ENCODE measurements at places on chromosomes 2 and 18.

DNA sequence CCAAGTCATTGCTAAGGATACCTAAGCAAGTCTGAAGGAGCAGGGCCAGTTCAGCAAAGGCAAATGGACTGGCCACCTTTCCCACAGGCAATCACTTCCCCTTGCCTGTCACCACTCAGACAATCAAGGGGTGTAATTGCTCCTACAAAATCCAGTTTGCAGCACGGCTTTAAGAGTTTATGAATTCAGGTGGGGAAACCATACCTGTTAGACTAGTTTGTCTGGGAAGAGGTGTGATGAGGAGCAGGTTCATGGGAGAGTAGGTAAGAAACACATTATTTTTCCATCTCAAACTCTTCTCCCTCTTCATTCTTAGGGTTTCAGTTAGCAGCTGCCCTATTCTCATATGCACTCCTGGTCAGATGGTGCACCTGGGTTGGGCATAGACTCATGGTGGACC, 102.5 kb downstream of the EVA1A start:
- no peak for DNase-seq

DNA sequence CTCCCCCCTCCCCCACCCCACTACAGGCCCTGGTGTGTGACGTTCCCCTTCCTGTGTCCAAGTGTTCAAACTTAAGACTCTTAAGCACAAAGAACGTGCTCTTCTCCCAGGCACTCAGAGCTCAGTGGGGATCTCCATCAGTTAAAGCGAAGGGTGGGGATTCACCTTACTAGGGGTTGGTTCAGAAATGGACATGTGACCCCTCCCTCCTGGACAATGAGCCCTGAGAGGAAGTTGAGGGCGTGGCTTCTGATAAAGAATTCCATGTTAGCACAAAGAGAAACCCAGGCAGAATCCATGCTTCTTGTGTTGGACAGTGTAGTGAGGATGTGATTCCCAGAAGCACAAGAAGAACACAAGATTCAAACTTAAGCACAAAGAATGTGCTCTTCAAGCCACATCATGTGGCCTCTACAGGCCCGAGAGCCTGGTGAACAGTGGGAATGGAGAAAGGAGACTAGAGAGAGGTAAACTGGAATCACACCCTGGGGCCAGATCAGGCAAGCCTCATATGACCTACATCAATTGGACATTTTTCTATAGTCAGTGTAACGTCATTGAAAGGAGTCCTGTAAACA, 78.1 kb upstream of the TTC39C start:
- DNase-seq = no peak

GRCh38 chr2:74984947-74985637, 26.6 kb downstream of the POLE4 start:
- DNase-seq = no peak

GRCh38 chr2:73107211-73107926, 5.4 kb downstream of the RAB11FIP5 start:
- DNase-seq = peak; percentile 17

- no peak for DNase-seq
Observed at GRCh38 chr2:222427646-222428301, 3.4 kb downstream of the SGPP2 start.

GRCh38 chr2:198135481-198135934, 331.1 kb downstream of the PLCL1 start:
- DNase-seq = no peak

DNA sequence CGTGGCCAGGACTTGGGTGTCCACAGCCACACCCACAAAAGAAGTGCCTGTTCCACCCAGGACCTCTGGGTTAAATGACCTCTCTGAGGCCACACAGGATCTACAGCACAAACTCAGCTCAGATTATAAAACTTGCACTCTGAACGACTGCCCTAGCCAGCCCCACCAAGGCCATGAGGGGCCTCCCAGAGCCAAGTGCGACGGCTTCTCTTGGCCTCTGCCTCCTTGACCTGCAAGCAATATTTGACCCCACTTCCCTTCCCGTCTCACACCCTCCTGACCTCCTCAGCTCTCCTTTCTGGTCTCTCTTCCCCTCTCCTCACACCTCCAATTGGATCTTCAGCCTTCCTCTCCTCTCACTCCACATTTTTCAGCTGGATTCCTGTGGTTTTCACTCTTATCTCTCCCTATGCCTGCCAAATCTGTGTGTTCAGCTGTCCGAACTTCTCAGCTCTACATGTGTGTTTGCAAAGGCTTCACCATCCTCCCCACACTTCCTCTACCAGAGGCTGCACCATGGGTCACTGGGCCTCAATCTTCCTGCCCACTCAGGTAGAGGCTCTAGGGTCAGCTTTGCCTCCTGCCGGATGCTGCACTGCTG, 25.3 kb upstream of the STEAP3 start:
- DNase-seq = no peak

DNA sequence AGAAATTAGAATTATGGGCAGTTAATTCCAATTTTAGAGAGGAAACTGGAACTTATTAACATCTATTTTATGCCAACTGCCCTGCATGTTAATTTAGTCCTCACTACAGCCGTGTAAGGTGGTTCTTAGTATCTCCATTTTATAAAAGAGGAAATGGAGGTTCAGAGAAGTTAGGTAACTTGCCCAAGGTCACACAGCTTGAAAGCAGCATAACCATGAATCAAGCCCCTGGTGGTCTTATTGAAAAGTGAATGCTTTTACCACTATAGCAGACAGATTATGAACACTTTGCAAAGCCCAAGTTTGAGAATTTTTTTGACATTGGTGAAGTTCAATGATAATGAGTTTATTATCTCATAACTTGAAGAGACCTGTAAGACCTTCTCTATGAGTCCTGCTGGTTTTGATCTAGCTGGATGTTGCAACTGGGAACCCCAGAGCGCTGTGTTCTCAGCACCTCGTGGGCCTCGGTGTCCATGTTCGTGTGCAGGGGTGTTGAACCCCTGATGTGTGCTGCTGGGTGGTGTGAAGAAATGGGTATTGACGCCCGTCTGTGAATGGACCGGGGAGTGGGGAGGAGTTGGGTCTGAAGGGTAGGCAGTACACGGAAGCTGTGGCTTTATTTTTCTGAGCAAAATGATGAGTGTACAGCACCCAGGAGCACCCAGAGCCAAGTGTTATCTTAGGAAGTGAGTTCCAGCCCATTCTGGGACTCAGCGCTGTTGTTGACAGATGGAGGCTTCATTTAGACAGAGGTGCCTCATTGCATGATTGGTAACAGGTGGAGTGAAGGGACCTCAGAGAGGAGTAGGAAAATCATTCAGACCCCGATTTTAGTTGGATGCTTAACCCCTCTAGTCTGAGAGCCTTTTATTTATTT, 9.7 kb downstream of the GREB1 start:
- DNase-seq = no peak

- no peak for DNase-seq
Observed at GRCh38 chr2:23385748-23386338, 864 bp downstream of the KLHL29 start.

GRCh38 chr2:60476206-60476954, 77.1 kb downstream of the BCL11A start:
- DNase-seq = no peak

GRCh38 chr18:62368100-62368499, 43.0 kb downstream of the TNFRSF11A start:
- DNase-seq = no peak

- DNase-seq = no peak
Observed at GRCh38 chr2:174575124-174575776, 22.4 kb downstream of the WIPF1 start.

- DNase-seq = no peak
Observed at GRCh38 chr18:78704971-78705461, 274.6 kb upstream of the SALL3 start.

DNA sequence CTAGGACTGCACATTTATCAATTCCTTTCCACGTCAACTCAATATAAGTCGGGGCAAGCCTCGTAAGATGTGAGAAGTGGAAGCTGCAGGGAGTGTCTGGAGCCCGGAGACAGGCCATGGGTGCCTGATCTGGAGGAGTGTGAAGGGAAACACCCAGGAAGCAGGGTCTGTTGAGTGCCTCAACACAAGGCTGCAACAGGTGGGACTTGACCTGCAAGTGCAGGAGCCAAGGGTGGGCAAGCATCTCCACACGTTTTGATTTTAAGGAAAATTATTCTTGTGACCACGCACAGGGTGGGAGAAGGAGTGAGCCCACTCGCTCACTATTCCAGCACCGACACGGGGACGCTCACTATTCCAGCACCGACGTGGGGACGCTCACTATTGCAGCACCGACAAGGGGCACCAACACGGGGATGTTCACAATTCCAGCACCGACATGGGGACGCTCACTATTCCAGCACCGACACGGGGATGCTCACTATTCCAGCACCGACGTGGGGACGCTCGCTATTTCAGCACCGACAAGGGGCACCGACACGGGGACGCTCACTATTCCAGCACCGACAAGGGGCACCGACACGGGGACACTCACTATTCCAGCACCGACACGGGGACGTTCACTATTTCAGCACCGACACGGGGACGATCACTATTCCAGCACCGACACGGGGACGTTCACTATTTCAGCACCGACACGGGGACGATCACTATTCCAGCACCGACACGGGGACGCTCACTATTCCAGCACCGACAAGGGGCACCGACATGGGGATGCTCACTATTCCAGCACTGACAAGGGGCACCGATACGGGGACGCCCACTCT, 197.3 kb downstream of the EIPR1 start:
- no peak for DNase-seq

- DNase-seq = no peak
Observed at GRCh38 chr2:212935752-212936151, 215.7 kb downstream of the IKZF2 start.

DNA sequence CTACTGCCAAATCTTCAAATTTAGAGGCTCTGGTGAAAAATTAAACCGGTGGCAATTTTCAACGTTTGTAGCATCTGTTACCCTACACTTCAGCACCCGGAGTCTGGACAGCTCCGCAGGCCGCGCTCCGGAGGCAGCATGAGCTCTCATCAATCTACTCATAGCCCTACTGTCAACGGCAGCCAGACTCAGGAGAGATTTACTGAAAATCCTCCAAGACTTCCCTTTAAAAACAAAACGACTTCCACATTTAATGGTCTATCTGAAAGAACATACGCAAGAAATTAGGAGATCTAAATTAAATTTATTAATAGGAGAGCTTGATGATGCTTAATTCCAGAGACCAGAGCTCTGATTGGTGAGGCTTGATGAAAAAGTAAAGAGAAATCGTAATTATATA, 970 bp upstream of the ADCYAP1 start:
- DNase-seq = peak; percentile 59

DNA sequence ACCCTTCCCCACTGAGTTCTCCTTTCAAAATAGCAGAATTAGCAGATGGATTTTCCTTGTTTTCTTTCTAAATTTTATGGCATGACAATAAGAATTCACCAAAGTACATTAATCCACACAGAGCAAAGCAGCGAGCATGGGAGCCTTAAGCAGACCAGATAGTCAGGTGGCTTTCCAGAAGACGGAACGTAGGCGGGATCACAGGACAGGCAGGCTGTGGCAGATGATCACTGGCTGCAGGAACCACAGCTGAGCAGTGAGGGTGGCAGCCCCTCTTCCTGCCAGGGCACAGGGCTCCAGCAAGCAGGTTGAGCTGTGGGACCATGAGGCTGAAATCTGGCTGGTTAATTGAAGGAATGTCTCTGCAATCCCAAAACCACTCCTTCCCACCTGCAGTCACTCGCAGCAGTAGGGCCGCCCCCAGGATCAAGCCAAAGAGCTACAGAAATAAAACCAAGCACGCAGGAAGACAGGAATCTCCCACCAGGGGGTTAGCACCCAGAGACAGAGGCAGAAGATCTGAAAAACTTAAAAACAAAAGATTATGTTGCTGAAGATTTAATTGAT, 259.9 kb downstream of the EIPR1 start:
- DNase-seq = no peak

- no peak for DNase-seq
Observed at GRCh38 chr18:13745696-13746095, 19.2 kb downstream of the RNMT start.

- no peak for DNase-seq
Observed at GRCh38 chr2:12183032-12183645, 436.7 kb downstream of the LPIN1 start.

- no peak for DNase-seq
Observed at GRCh38 chr2:127515383-127515915, 10.8 kb downstream of the IWS1 start.

DNA sequence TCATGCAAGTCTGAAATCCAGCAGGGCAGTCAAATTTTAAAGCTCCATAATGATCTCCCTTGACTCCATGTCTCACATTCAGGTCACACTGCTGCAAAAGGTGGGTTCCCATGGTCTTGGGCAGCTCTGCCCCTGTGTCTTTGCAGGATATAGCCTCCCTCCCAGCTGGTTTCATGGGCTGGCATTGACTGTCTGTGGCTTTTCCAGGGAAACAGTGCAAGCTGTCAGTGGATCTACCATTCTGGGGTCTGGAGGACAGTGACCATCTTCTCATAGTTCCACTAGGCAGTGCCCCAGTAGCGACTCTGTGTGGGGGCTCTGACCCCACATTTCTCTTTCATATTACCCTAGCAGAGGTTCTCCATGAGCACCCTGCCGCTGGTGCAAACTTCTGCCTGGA, 220.6 kb upstream of the COPS8 start:
- DNase-seq = no peak

DNA sequence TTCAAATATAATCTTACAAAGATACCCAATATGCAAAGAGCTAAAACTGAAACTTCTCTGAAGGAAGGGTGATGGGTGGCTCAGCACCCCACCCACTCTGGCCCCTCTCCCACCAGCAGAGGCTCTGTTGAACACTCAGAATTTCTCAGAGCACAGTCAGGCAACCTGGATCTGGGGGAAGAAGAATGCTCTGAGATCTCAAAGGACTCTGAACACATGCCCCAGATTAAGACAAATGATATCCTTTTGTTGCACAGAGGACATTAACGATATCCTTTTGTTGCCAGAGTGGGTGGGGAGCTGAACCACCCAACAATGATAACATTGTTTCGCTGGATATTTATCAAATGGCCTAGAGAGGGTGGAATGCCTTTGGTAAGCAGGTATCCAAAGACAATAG, 104.8 kb downstream of the LBH start:
- peak; percentile 10 for DNase-seq

DNA sequence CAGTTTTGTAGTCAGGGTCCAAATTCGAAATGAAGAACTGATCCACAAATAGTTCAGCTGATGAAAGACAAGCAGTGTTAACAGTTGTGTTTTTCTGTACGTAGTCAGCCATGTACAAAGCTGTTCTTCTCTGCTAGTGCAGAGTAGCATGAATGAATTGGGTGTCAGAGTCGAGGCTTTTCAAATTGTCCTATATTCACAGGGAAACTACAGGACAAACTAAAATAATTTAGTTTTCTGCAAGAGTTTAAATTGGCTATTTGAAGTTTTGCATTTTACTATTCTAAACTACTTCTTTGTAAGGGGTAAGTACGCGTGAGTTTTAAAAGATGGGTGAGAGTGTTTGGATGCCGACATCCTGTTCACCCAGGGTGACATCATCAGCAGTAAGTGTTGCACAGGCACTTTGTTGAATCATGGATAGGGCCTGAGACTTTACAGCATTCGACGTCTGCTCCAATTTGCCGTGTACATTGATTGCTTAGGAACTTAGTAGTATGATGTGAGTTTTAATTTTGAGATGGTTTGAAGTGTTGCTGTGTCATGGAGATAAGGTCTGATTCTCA, 147.2 kb upstream of the NFATC1 start:
- no peak for DNase-seq
